Foreskin keratinocyte (primary cell): ENCODE measurements at places on chromosomes 1 and 21. TPM values are rescaled to one million over a fixed set of nuclear protein-coding genes. Genes with fewer than 3 reads are reported as not detected.

DNA sequence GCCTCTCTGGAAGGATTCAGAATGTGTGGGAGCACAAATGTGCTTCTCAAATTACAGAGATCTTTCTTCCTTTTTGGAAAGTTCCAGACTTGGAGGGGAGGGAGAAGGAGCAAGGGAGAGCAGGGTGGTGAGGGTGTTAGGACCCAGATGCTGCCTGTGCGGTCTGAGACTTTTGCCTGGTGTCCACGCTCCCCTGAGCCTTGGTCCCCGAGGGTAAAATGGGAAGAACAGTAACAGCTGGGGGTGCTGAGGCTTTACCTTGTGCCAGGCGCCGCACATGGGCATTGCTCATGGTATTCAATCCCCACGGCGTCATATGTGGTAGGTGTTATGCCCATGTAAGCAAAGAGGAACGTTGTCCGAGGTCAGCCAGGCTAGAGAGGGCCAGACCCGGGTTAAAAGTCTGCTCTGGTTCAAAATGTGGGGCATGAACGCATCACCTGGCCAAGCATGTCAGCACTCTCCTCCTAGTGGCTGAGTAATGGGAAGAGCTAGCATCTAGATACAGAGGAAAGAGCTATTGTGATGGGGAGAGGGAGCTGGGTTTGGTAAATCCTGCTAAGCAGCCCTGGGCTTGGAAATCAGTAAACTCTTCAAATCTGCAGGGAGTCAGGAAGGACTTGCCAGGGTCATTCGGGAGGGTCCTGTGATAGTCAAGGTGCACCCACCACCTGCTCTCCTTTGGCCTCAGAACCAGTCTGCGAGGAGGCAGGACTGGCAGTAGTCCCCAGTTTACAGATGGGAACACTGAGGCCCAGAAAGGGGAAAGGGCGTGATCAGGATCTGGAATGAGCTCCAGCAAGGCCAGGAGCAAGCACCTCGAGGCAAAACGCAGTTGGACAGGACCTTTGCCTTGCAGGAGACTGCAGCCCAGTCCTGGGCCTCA lies 4.5 kb upstream of the RUNX3 start:
- no peak for DNase-seq

DNA sequence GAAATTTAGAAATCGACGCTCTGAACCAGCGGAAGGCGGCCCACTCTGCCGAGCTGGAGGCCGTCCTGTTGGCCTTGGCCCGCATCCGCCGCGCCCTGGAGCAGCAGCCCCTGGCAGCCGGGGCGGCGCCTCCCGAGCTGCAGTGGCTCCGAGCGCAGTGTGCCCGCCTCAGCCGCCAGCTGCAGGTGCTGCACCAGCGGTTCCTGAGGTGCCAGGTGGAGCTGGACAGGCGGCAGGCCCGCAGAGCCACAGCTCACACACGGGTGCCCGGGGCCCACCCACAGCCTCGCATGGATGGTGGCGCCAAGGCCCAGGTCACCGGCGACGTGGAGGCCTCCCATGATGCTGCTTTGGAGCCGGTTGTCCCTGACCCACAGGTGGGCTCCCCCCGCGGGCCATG lies 47.0 kb upstream of the DIP2A start:
- DNase-seq: no peak

DNA sequence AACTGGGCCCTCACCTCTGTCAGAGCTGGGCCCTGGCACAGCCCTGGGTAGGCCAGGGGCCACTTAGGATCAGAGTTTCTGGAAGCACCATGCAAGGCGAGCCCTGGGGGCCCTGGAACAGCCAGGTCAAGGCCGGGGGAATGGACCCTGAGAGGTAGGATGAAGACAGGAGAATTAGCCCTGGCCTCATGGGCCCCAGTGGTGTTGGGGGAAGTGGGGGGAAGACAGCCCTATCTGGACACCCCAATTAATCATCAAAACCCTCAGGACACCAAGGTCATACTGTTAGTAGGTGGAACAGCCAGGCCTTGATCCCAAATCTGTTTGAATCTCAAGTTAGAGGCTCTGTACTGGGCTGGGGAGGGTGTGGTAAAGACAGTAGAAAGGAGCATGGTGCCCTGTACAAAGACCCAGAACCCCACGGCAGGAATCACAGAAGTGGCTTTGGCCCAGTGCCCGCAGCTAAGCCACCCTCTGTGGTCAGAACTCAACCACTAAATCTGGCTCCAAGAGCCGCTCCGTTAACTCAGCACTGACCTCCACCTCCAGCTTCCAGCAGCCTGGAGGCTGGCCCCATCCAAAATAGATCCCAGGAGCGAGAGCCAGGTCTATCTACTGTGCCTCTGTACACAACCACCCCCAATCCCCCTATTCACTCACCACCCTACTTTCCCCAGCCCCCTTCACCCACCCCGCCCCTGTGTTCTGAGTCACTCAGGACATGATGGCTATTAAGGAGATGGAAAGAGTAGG lies 14.0 kb upstream of the TRIM63 start:
- DNase-seq: no peak

DNA sequence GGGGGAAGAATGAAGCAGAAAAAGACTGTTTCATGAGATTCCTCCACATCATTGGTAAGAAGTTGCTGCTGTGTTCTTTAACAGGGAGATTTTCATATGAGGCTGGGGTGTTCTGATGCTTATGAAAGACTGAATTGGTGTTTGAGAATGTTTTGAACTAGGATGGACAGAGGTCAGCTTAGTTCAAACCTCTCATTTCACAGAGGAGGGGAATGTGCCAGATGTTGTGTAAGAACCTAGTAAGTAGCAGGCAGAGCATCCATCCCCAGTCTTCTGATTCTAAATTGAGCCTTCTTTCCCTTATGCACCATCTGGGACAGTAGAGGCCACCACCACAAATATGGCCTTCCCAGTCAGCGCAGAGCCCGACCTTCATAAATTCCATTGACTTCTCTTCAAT lies 43.7 kb downstream of the SAMD13 start:
- DNase-seq: no peak

The CLEC20A gene
- total RNA-seq: not detected in 2 replicates

The STUM gene
- total RNA-seq: not detected in 2 replicates
